A549 treated with Hydrocortisone at 1 μM for 4 hours (cell line): ENCODE measurements at places on chromosomes 2 and 18. TPM values are rescaled to one million over a fixed set of nuclear protein-coding genes. Genes with fewer than 3 reads are reported as not detected.

Gene MBD5
- 3.9 to 7.4 TPM (median 5.0 TPM) in 5 replicates for total RNA-seq

Gene PAX8
- 0.54 to 1.3 TPM (median 0.97 TPM) in 5 replicates for total RNA-seq

Gene GYPC
- not detected in 5 replicates for total RNA-seq

Gene OTOS
- not detected in 5 replicates for total RNA-seq

Gene ALPP
- total RNA-seq = 9.3 to 13.2 TPM (median 12.1 TPM) in 5 replicates
